Germinal center (tissue), 1 donor: ENCODE measurements at places on chromosomes 16 and 17.

- no peak for DNase-seq
Observed at GRCh38 chr17:55086635-55087058, 118.1 kb downstream of the STXBP4 start.

- no peak for DNase-seq
Observed at GRCh38 chr16:12538667-12539091, 265.0 kb downstream of the CPPED1 start.

- no peak for DNase-seq
Observed at GRCh38 chr17:41551365-41551764, 20.5 kb downstream of the KRT9 start.

DNA sequence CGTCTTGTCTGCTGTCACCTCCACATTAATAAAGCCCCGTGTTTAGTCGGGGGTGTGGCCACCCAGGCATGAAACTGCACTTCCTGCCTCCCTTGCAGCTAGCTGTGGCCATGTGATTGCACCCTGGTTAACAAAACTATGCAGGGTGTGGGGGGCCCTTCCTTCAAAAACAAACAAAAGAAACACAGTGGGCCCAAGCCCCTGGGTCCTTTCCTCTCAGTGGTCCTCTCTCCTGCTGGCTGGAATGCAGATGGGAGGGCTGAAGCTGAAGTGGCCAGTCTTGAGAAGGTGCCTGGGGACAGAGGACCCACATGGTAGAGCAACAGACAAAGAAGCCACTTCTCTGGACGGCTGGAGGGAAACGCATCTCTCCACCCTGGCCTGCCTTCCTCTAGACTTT lies 38.0 kb upstream of the FOXF1 start:
- no peak for DNase-seq

GRCh38 chr17:62867303-62867702 lies 59.2 kb upstream of the MARCHF10 start:
- no peak for DNase-seq

- no peak for DNase-seq
Observed at GRCh38 chr17:36777118-36777517, 160.2 kb upstream of the LHX1 start.

DNA sequence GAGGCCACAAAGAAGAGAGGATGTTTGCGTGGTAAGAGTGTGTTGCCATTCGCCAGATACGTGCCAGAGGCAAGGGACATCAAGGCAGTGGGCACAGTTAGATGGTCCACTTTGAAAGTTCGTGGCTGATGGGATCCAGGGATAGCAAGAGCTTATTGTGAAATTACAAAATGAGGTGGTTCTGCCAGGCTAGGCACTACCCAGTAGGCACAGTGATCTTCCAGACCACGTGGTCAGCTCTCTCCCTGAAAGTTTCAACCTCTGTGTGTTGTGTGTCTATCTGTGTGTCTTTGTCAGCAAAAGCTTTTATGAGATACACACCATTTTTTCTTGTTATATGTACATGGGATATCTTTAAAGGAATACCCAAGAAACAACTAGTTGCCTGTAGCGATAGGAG lies 9.5 kb downstream of the SGF29 start:
- DNase-seq: no peak

GRCh38 chr17:29126268-29126930 lies 53.8 kb downstream of the MYO18A start:
- no peak for DNase-seq

DNA sequence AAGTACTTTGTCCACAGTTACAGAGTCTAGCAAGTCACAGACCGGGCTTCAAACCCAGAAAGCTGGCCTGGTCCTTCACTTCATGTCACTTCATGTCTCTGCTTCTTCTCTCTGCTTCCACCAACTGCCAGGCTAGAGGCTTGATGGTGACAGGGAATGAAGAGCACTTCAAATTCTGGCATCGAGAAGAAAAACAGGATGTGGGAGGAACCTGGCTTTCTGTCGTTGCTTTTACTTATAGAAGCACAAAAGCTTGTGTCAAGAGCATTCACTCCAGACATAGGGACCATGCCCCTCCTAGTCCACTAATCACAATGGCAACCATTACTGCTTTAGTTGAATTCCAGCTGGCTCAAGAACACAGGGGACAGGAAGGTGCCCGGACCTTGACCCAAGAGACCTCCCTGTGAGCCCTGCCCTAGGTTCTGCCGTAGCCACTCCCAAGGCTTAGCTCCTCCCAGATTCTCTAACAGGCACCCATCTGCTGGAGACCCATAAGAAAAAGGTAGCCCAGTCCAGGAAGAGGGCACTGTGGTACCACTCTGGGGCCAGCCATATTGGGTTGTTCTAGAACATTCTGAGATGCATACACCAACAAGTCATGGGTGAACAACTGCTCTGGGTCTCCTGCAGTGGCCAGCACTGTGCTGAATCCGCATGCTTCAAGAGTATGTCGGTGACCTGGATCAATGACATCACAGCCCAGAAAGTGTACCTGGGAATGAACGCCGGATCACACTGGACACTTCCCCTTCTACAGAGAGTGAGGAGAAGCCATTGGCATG lies 181.8 kb downstream of the C16orf95 start:
- DNase-seq: no peak

DNA sequence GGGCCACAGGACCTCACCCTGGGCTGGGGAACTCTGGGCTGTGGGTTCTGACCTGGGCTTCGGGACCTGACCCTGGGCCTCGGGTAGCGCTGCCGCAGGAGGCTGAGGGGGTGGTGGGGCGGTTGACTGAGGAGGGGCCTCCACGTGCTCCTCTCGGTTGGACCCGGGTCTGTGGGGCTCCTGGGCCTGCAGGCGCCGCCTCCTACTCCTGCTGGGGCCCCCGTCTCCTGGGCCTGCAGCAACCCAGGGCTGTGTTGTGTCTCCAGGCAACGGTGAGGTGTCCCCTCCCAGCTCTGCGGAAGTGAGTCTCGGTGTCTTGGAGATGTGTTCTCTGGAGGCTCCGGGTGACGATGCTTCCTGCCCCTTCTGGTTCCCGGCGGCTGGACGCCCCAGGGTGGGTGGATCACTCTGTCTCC lies 41.5 kb upstream of the GNG13 start:
- no peak for DNase-seq
